NCI-H526 (cell line): ENCODE measurements at places on chromosomes 6 and 20.

DNA sequence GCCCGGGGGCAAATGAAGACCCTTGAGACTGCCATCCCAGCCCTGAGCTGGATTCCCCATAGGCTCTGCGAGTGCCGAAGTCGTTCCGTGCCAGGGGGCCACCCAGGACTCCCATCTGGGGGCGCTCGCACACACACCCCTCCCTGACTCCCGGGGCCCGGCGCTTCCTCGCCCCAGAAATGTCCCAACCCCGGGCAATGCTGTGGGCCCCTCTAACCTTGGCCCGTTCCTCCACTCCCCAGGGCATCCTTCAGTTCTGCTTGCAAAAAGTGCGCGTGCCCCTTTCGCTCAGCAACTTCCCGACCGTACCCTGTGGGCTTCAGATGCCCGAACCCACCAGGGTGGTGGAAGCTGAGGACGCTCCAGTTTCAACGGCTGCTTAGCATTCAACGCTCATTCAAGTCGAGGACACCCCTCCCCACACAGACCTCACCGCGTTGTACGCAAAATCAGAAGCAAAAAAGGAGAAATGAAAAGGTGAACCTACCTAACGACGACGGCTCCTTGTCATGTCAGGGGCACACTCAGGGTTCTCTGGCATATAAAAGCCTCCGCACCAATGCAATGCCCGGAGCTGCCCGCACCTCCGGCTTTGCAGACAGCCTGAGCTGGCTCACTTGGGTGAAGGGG lies 25.3 kb downstream of the RIPOR2 start:
- peak; percentile 32 for DNase-seq

GRCh38 chr6:32568561-32568960 lies 21.1 kb downstream of the HLA-DRB1 start:
- DNase-seq = no peak

DNA sequence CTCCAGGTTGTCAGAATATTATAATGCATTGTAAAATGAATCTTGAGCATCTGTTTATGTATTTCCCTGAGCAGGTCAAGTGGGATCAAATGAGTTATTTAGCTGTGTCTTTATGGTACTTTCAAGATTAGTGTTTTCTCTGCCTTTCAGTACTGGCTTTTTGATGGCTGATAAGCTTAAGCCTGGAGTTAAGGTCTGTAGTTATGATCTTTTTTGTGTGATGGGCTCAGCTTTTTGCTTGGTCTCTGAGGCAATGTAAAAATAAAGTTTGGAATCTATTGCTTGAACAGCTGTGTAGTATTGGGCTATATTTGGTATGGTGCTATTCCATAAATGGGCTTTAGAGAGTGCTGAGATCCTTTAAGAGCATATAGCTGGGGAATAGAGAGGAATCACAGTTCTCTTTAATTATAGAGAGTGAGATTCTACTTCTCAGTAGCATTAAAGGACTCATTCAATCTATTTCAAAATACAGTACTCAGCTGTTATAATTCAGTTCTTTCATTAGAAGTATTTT lies 40.7 kb downstream of the ZNF451 start:
- no peak for DNase-seq

GRCh38 chr20:10603378-10603777 lies 70.4 kb downstream of the JAG1 start:
- DNase-seq = no peak

- DNase-seq = no peak
These were observed 569.0 kb downstream of the KIF16B start for GRCh38 chr20:16004108-16004854.
